Activated CD4-positive, alpha-beta T cell treated with anti-CD3 and anti-CD28 coated beads, Interleukin-2, amount 50 U/mL, for 4 hours (primary cell): ENCODE measurements at places on chromosomes 6 and 20.

DNA sequence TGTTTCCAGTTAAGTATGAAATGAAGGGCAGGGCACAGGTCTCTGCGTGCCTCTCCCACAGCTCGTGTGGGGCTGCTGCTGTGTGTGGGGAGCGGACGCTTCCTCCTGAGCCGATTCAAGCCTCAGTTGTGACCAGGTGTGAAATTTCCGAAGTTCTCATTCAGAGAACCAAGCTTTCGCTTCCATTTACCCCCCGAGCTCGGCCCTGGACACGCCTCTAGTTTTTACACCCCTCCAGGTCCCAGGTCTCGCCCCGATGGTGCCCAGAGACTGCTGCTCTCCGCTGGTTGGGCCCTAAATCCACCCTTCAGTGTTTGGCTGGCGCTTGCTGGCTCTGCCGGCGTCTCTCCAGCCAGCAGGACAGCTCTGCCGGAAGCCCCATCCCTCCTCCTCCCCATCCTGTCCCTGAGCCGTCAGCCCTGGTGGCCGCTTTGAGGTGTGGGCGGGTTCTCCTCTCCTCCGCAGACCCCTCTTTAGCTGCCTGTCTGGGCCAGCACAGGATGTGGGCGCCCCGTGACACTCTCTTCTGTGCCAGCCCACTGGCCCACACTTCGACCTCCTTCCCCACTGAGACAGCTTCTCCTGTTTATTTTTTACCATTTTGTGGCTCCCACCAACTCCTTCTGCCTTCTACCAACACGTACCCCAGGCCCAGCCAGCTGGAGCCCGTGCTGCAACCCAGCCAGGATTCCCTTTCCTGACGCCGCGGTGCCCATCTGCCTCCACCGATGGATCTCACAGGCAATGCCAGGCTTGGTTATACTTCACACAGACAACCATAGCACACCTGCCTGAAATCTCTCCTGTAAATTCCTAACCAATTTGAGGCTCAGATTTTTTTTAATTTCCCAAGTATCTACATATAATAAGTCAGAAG is 142.8 kb downstream of the DLL1 start:
- DNase-seq: peak; percentile 12

DNA sequence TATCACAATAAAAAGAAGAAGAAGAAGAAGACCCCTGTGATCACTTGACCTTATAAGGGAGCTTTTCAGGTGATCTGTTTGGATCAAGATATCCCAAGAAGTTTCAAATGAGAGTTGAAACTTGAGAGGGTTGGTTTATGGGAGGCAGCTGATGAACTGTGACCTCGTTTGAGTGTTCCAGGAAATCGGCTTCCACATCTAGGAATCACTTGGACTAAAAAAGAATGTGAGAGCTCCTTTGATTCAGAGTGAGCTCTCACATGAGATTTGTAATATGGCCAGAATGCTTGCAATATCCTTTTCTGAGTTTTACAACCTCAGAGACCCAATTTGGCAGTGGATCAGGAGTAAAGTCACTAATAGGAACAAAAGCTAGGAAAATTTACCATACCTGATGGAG is 228.1 kb downstream of the ATXN1 start:
- DNase-seq: no peak

- no peak for DNase-seq
Observed at GRCh38 chr20:1825938-1826445, 69.2 kb upstream of the SIRPA start.

DNA sequence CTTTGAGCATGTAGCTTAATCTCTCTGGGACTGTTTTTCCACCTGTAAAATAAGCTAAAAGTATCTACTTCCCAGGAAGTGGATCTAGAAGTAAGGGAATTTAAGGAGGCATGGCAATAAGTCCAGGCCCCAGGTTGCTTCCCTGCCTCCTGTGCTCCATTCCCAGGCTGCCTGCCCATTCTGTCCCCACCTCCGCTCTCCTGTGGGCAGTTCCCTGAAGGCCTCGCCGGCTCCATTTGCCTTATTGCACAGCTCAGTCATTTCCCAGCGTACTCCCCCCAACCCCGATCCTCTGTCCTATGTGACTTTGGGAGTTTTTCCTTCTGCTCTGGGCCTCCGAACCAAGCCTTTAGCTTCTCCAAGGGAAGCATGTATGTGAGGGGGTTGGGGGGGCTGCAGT is 4.6 kb downstream of the SLC29A1 start:
- no peak for DNase-seq

GRCh38 chr6:40194447-40195170 is 260.3 kb upstream of the MOCS1 start:
- no peak for DNase-seq
